ENCODE measurements at places on chromosomes 6 and 20.

DNA sequence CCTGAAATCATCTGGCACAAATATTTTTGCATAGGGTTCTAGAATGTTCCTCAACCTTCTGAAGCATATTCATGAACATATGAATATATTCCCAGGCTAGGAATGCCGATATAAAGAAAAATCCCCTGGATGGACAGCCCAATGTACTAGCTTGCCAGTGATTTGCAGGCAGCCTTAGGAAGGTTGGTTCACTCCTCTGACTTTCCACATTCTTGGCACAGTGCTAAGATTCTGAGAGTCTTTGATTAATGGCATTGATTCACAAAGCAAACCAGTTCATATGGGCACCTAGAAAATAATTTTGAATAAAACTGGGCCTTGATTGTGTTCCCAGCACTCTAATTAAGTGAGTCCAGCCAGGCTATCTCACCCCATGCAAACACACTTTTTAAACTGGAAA is 56.9 kb upstream of the ENPP4 start:
- DNase-seq: no peak

DNA sequence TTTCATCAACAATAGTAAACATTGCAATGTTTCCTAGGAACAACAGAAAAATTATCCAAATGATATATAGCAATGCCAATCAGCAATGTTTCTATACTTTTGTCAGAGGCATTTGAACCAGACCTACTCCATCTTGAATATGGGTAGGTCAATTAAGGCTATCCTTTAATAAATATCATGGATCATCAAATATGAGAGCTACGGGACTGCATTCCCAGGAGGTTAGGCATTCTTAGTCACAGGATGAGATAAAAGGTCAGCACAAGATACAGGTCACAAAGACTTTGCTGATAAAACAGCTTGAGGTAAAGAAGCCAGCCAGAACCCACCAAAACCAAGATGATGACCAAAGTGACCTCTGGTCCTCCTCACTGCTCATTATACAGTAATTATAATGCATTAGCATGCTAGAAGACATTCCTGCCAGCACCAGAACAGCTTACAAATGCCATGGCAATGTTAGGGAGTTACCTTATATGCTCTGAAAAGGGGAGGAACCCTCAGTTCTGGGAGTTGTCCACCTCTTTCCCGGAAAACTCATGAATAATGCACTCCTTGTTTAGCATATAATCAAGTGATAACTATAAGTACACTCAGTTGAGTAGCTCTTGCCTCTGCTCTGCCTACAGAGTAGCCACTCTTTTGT is 8.6 kb upstream of the SERPINB6 start:
- DNase-seq: no peak

- no peak for DNase-seq
Observed at GRCh38 chr6:159108426-159108985, 60.7 kb upstream of the FNDC1 start.

GRCh38 chr6:102115911-102116310 is 722.4 kb downstream of the GRIK2 start:
- DNase-seq: no peak

Measured in activated gamma-delta T cell treated with anti-CD3 and anti-CD28 coated beads, Interleukin-2, amount 50 U/mL, for 16 hours (primary cell).